IPS DF 6.9 (cell line): ENCODE measurements at places on chromosomes 7 and 10.
A peak's percentile ranks its signal among the peaks of the same experiment; 100 is the strongest.

DNA sequence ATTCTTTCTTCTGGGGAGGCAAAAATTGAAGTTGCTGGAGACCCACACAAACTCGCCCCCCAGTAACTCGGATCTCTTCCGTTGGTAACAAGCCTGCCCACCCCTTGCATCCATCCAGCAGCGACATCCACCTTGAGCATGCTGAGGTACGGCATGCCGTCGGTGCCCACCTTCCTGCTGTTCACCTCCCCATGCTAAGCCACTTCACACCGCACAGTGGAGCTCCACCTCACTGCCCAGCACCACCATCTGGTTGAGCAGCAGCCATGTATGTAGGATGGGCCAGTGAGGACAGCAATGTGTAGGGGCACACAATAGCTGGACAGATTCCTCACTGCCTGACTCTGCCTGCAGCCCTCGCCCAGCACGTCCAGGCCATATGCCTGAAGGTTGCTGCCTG is 138.1 kb upstream of the ZNF92 start:
- peaks cover 2% of the 10 kb centered on the region; the same call in 1 of the 2 replicates for H3K4me1 ChIP-seq
- H3K4me3 ChIP-seq: no peak overlapping the region
- H3K27me3 ChIP-seq: no peaks in the 10 kb centered on the region
- no peak overlapping the region for H3K27ac ChIP-seq
- DNase-seq: no peak
- no peaks in the 10 kb centered on the region for H3K36me3 ChIP-seq

GRCh38 chr10:116112232-116113231 is 160.5 kb downstream of the GFRA1 start:
- H3K27ac ChIP-seq: no peak overlapping the region
- no peaks in the 10 kb centered on the region; the same call in 1 of the 2 replicates for H3K4me1 ChIP-seq
- no peaks in the 10 kb centered on the region for H3K27me3 ChIP-seq
- no peak for DNase-seq

- H3K27ac ChIP-seq: no peak overlapping the region
- H3K4me3 ChIP-seq: no peak overlapping the region
Measured at GRCh38 chr10:102595293-102595692, 49.0 kb upstream of the TRIM8 start.

DNA sequence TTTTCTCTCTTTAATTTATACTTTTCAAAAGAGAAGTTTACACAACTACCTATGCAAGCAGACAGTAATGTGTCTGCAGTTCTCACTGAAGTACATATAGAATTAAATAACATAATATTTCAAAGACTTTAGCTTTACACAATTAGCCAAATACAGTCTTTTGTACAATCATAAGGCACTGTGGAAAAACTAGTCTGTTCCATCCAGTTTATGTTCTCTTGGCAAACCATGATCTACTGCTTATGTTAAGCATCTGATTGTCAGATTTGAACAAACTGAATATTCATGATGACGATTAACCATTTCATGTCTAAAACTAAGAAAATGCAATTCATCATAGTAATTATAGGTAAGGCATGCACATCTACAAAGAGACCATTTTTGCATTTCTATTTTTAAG is 842 bp downstream of the SEMA3A start:
- no peaks in the 10 kb centered on the region for H3K4me1 ChIP-seq
- H3K27ac ChIP-seq: no peak overlapping the region
- no peaks in the 10 kb centered on the region for H3K27me3 ChIP-seq
- no peak for DNase-seq
- peak overlapping the region; percentile 35; the same call in 1 of the 2 replicates for H3K4me3 ChIP-seq

GRCh38 chr10:118567701-118568248 is 27.7 kb downstream of the PRLHR start:
- H3K27ac ChIP-seq: no peak overlapping the region
- DNase-seq: no peak
- H3K4me3 ChIP-seq: no peak overlapping the region
- H3K27me3 ChIP-seq: no peaks in the 10 kb centered on the region
- no peaks in the 10 kb centered on the region for H3K36me3 ChIP-seq

DNA sequence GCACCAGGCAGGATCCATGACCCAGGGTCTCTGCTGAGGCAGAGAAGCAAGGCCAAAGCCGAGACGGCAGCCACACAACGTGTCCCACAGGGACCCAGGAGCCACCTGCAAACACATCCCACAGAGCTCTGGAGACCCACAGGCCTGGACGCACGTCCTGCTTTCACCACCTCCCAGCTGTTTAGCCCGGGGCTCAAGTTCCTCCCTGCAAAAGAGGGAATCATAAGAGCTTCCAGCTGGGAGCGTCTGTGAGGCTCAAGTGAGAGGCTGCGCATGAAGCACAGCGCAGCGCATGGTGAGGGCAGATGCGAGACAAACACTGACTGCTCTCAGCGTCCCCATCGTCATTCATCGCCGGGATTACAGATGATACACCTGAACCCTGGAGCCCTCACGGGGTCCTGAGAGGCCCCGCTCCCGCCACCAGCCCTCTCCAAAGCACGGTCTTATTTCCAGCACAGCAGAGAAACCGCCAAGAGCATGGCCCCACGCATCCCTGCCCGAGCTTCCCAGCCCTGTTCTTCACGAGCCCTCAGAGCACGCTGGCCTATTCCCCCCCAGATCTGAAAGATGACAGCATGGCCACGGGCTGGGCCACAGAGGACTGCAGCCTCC is 88.7 kb downstream of the MAD1L1 start:
- H3K27me3 ChIP-seq: no peaks in the 10 kb centered on the region
- DNase-seq: no peak
- H3K4me1 ChIP-seq: no peaks in the 10 kb centered on the region
- H3K27ac ChIP-seq: no peak overlapping the region

- no peak overlapping the region for H3K4me3 ChIP-seq
- no peak overlapping the region for H3K27ac ChIP-seq
- peaks cover 13% of the 10 kb centered on the region for H3K27me3 ChIP-seq
- DNase-seq: no peak
- H3K4me1 ChIP-seq: no peaks in the 10 kb centered on the region
- H3K36me3 ChIP-seq: no peaks in the 10 kb centered on the region
Measured at GRCh38 chr7:4715410-4715776, 33.3 kb downstream of the FOXK1 start.

DNA sequence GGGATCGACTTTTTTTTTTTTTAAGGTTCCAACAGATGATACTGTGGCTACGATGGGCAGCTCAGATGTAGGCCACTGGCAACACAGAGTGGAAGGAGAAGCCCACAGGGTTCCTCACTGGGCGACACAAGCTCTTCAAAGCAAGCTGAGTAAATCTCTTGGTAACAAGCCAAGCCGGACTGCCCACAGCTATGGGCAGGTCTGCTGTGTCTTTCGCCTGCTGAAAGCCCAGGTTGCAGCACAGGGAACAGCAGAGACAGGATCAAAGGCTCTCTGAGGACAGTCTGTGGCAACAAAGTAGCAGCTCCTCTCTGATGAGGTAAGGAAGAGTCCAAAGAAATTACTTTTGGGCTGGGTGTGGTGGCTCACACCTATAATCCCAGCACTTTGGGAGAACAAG is 83.6 kb downstream of the KCNMA1 start:
- no peaks in the 10 kb centered on the region; the same call in 1 of the 2 replicates for H3K4me1 ChIP-seq
- H3K36me3 ChIP-seq: no peaks in the 10 kb centered on the region
- H3K27me3 ChIP-seq: no peaks in the 10 kb centered on the region
- H3K27ac ChIP-seq: no peak overlapping the region

GRCh38 chr10:70478191-70479164 is at the start of gene PALD1:
TSS of gene PALD1 (plus strand) at chr10:70478767. CDS start at chr10:70525952, 47,185 bp downstream.
- no peak for DNase-seq
- H3K27ac ChIP-seq: no peak within 1 kb of the TSS
- H3K36me3 ChIP-seq: no peaks in the 10 kb centered on the region
- peaks cover 15% of the 10 kb centered on the region for H3K4me1 ChIP-seq
- no peaks in the 10 kb centered on the region for H3K27me3 ChIP-seq

DNA sequence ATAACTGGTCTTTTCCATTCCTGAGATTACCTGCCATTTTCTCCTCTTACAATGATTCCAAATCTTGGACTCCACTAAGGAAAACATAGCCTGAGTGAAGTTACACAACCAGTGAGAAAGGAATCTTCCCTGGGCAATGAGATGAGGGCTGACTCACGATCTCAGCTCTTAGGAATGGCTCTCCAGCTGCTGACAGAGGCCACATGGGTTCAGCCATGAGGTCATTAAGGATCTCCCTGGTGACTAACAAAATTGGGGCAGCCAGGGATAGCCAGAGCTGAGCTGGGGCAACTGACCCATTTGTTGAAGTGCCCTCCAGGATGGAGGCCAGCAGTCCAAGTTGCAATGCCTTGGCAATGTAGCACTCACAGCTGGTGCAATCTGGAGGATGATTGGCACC is 78.7 kb upstream of the MKLN1 start:
- H3K27ac ChIP-seq: no peak overlapping the region
- no peak overlapping the region for H3K4me3 ChIP-seq
- DNase-seq: no peak
- H3K27me3 ChIP-seq: no peaks in the 10 kb centered on the region
- peaks cover 2% of the 10 kb centered on the region; the same call in 1 of the 2 replicates for H3K4me1 ChIP-seq
- H3K36me3 ChIP-seq: no peaks in the 10 kb centered on the region

DNA sequence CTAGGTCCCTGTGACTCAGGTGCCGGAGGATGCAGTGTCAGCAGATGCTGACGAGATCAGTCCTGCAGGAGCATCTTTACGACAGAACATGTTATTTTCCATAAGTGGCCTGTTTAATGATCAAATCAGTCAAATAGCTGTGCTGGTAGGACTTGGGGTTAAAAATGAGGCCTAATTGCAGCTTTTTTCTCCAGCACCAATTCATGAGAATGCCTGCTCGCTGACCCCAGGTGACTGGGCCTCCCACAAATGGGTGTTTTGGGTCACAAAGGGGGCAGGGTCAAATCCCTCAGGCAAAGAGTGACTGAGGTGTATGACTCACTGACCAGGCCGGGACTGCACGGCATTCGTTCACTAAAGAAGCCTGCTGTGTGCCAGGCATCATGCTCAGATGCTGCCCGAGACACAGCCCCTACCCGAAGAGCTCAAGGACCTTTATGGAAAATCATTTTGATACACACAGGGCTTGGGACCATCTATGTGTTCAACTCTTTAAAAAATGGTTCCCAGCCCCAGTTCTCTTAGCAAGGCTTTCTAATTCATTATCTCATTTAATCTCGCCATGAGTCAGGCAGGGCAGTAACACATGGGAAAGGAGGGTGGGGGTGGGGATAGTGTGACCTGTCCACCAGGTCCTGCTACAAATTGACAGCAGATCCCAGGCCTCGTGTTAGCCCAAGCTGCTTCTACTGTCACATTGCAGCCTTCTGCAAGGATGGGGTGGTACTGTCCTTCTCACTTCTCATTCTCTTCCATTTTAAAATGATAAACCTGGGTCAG is 21.1 kb downstream of the ZNF775 start:
- peaks cover 17% of the 10 kb centered on the region for H3K36me3 ChIP-seq
- H3K27ac ChIP-seq: no peak overlapping the region
- H3K27me3 ChIP-seq: no peaks in the 10 kb centered on the region
- H3K4me1 ChIP-seq: peaks cover 28% of the 10 kb centered on the region
- H3K4me3 ChIP-seq: no peak overlapping the region
- no peak for DNase-seq

DNA sequence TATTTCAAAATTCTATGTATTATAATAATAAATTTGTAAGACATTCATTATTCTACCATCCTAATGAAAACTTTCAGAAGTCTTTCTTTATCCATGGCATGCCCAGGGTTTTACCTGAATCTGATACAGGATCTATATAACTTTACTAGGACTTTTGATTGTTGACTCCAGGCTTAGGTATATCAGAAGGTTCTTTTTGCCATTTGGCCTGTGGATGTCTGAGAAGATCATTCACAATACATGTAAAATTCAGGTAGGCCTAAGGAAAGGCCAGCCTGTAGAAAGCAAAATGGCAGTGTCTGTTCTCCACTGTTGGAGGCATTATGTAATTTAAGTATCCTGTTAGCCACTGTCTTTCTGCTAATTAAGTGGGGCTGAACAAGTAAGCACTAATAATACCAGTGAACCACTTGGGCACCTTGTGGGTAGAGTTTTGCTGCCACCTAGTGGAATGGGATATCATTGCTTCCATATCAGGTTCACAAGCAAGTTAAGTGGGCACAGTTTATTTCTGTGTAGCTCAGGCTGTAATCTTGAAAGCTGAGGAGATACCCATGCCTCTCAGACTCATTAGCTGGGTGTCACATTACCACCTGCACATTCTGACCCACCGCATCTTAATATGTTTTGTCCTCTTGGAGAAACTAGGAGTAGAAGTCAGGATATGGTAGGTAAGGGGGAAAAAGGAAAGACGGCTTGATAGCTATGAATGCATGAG is 105.5 kb downstream of the SEPTIN7 start:
- peak; percentile 60 for DNase-seq
- H3K27me3 ChIP-seq: no peaks in the 10 kb centered on the region
- no peak overlapping the region for H3K27ac ChIP-seq
- H3K4me3 ChIP-seq: no peak overlapping the region

DNA sequence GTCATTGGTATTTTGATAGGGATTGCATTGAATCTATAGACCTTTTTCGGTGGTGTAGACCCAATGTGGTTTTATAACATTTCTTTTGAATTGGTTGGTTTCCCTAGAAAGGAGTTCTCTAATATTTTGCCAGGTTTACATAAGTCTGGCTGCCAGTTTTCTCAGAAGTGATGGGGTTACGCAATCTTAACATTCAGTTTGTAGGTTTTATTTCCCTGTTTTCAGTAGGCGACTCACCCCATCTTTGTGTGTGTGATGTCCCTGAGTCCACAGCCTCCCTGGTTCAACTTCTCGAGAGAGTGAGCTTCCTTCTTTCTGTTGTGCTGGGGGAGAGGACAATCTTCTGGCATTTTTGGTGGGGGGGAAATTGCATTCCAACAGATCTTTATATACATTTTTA is 9.6 kb upstream of the KIF5B start:
- H3K27me3 ChIP-seq: no peaks in the 10 kb centered on the region
- DNase-seq: no peak
- no peak overlapping the region for H3K4me3 ChIP-seq
- no peaks in the 10 kb centered on the region for H3K4me1 ChIP-seq

- no peak for DNase-seq
- H3K27me3 ChIP-seq: no peaks in the 10 kb centered on the region
- H3K27ac ChIP-seq: no peak overlapping the region
- no peak overlapping the region for H3K4me3 ChIP-seq
- no peaks in the 10 kb centered on the region; the same call in 1 of the 2 replicates for H3K36me3 ChIP-seq
Measured at GRCh38 chr7:31106303-31107105, 54.4 kb downstream of the ADCYAP1R1 start.

- H3K36me3 ChIP-seq: peaks cover 3% of the 10 kb centered on the region; the same call in 1 of the 2 replicates
- no peak overlapping the region for H3K27ac ChIP-seq
- H3K4me3 ChIP-seq: no peak overlapping the region
- no peaks in the 10 kb centered on the region for H3K4me1 ChIP-seq
- H3K27me3 ChIP-seq: no peaks in the 10 kb centered on the region
- no peak for DNase-seq
Measured at GRCh38 chr7:44433255-44434022, 57.0 kb downstream of the NUDCD3 start.

- no peak for DNase-seq
- H3K27me3 ChIP-seq: no peaks in the 10 kb centered on the region
- no peak overlapping the region for H3K4me3 ChIP-seq
Measured at GRCh38 chr7:154183482-154183881, 131.3 kb downstream of the DPP6 start.

GRCh38 chr7:68964060-68964459 is 634.2 kb upstream of the AUTS2 start:
- DNase-seq: no peak
- H3K27ac ChIP-seq: no peak overlapping the region
- no peaks in the 10 kb centered on the region for H3K4me1 ChIP-seq
- H3K4me3 ChIP-seq: no peak overlapping the region
- H3K27me3 ChIP-seq: no peaks in the 10 kb centered on the region
